Stimulated activated CD4-positive, alpha-beta T cell treated with anti-CD3 and anti-CD28 coated beads, Interleukin-12 subunit alpha, Interleukin-12 subunit beta, amount 100 ng/mL, for 24 hours (primary cell): ENCODE measurements at places on chromosomes 3 and 15.

DNA sequence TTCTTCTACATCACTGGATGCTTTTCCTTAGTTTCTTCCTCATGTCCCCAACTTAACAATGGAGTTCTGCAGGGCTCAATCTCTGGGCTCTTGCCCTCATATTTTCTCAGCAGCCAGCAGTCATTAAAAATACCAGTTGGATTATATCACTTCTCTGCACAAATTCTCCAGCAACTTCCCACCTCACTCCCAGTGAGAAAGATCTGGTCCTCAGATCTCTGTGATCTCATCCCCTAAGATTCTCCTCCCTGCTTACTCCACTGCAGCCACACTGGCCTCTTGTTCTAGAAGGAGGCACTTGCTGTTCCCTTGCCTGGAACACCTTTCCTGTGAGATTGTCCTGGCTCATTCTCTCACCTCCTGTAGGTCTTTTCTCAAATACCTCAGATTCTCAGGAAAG, 6.1 kb downstream of the ERICH6 start:
- DNase-seq, result no peak

GRCh38 chr15:67760901-67761300, 64.4 kb upstream of the SKOR1 start:
- no peak for DNase-seq

- DNase-seq, result no peak
Observed at GRCh38 chr15:38707802-38708671, 143.4 kb upstream of the RASGRP1 start.

GRCh38 chr3:99541181-99541580, 97.2 kb upstream of the COL8A1 start:
- no peak for DNase-seq

- DNase-seq, result no peak
Observed at GRCh38 chr3:134535186-134535970, 49.5 kb downstream of the CEP63 start.

DNA sequence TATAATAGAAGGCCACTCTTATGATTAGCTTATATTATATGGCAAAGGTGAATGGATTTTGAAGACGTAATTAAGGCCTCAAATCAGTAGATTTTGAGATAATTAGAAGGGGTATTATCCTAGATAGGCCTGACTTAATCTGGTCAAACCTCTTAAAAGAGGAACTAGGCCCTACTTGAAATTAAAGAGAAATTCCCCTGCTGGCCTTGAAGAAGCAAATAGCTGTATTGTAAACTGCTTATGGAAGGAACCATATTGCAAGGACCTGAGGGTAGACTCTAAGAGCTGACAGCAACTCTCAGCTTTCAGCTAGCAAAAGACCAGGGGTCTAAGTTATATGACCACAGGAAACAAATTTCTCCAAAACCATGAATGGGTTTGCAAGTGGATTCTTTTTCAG, 219.0 kb upstream of the ONECUT1 start:
- no peak for DNase-seq

GRCh38 chr15:67808821-67809220, 16.5 kb upstream of the SKOR1 start:
- DNase-seq, result no peak

GRCh38 chr3:54577313-54577712, 350.5 kb downstream of the LRTM1 start:
- no peak for DNase-seq

- DNase-seq, result no peak
Observed at GRCh38 chr3:69925506-69925905, 74.0 kb upstream of the SAMMSON start.

DNA sequence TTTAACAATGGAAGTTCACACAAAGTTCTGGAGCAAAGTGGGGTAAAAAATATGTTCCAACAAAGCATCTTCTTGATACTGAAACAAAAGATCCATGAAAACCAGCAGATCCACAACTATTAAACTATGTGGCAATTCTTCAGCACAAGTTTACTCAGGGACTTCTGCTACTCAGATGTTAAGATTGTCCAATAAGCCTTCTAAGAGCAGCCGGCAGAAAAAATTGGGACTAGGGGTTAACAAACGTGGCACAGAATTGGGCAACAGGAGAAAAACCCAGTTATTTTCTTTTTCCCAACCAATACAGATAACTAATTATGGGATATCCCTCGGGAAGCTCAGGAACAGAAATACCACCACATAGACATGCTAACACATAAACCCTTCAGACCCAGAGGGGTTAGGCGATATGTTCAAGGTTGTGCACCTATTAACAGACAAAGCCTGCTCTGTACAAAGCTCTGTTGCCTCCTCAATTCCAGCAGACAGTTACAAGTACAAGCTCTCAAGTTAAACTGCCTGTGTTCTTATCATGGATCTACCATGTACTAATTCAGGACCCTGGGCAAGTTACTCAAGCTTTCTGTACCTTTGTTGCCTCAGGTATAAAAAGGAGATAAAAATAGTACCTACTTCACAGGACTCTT, 6.8 kb downstream of the SSR3 start:
- no peak for DNase-seq

DNA sequence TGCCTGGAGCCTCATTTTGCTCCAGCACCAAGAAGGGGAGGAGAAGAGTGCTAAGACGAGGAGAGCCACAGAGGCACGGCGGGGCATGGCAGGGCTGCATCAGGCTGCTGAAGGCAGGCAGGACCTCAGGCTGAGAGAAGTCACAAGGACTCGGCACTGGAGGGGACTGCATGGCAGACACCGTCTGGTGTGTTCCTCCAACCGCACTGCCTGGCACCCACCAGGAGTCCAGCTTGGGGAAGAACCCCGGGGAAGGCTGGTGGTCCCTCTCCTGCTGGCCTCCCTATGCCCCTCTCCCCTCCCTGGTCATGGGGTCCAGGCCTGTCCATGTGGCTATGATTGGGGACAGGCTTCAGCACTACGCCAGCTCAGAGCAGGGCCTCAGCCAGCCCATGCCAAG, 153.2 kb upstream of the MEF2A start:
- DNase-seq, result no peak

GRCh38 chr15:33182926-33183325, 11.6 kb downstream of the FMN1 start:
- DNase-seq, result no peak

GRCh38 chr15:98804057-98804380, 155.7 kb downstream of the IGF1R start:
- no peak for DNase-seq

- DNase-seq, result no peak
Observed at GRCh38 chr3:53354945-53355498, 7.7 kb upstream of the DCP1A start.

GRCh38 chr3:159872374-159873109, 116.1 kb upstream of the IL12A start:
- DNase-seq, result no peak

- DNase-seq, result no peak
Observed at GRCh38 chr3:125048282-125048681, 7.5 kb downstream of the HEG1 start.

DNA sequence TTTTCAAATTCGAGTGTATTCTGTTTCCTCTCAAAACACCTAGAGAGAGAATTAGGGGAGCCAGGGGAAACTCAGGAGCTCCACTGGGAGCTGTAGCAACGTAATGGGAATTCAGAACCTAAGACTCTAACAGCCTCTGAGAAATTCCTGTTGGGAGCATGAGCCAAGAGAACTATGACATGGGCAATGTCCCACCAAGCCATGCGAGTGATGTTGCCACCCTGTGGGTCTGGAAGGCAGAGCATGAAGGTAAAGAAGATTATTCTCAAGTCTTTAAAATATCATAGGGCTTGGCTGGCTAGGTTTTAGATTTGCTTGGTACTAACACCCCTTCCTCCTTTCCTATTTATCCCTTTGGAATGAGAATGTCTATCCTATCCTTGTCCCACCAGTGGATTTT, 392.6 kb upstream of the ADAMTS9 start:
- DNase-seq, result no peak

DNA sequence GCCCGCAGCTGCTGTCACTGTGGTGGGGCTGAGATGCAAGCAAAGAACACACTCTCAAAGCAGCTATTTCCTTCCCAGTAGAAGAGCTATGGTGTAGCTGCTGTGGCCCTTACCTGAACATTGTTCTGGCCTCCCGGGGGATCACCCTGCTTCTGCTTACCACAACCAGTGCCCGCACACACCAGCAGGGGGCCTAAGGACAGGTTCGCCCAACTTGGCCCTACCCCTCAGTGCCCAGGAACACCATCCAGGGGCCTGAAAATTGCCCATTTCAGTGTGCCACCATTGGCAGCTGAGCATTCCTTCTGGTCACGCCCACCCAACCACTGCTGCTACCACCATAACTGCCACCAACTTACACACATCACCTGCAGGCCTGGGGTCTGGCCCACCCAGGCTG, 113.0 kb downstream of the TP63 start:
- no peak for DNase-seq

GRCh38 chr3:48130321-48130904, 57.8 kb downstream of the CDC25A start:
- DNase-seq, result no peak

- no peak for DNase-seq
Observed at GRCh38 chr3:74624301-74624700, 9.8 kb upstream of the CNTN3 start.

DNA sequence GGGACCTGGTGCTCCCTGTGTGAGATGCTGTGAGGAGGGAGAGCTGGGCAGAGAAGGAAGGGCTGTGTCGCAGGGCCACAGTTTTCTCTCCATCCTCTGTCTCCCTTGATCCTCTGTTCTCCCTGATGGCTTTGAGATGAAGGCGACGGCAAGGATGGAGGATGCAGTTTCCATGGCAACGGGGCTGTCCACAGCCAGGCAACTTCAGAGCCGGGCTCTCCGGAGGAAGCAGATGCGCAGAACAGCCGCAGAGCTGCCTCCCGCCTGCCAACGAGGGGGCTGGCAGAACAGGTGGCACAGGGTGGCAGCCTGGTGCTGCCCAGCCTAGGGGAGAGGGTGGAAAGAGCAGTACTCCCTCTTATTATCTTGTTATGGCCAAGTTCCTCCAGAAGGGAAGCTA, 9.9 kb upstream of the GRM2 start:
- no peak for DNase-seq

- DNase-seq, result no peak
Observed at GRCh38 chr3:159763602-159764489, 224.8 kb upstream of the IL12A start.

DNA sequence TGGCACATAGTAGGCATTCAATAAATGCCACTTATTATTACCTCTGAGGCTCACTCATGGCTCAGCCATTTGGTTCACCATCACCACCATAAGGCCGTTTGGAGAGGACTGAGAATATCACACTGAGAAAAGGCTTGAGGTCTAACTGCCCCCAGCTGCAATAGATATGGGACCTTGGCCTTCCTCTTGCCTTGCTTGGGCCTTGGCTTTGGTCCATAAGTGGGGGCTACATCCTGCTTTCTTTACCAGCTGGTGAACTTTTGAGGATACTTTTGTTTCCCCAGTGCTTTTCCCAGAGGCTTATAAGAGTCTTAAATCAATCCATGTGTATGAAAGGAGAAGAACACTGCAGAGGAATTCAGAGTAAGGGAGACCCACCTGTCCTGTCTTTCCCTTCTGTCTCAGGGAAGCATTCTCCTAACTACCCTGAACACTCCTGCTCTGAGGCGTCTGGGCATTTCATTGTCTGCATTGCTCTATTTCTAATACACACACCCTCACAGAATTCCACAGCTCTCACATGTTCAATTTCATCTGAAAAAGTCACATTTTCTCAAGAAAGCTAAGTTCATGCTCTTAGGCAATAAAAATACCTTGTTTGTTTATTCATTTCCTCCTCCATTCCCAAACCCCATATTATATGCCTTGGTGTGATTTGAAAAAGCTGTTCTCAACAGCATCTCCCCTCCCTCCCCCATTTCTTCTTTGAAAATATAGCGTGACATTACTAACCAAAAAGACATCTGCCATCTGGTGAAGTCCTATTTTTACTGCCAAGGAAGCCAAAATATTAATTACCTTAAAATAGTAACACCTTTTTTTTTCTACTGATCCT, 22.5 kb upstream of the KCNMB2 start:
- no peak for DNase-seq

- no peak for DNase-seq
Observed at GRCh38 chr3:167397826-167398225, 17.7 kb upstream of the ZBBX start.

GRCh38 chr3:14438262-14438661, 35.9 kb downstream of the SLC6A6 start:
- no peak for DNase-seq

DNA sequence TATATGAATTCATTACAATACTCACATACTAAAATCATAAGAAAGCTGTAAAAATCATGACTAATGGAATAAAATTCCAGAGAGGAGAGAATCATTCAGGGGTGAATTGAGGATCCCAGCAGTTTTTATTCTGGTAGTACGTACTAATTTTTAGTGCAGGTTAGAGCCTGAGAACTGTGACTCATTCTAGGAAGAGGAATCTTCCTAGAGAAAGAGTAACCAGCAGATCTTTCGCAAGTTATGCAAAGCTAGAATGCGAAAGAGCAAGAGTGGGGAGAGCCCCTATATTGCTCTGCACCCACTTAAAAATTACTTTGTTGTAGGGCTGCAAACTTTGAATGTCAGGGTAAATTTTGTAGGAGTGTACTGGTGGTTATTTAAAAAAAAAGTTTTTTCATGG, 303.6 kb upstream of the ARPP21 start:
- no peak for DNase-seq

DNA sequence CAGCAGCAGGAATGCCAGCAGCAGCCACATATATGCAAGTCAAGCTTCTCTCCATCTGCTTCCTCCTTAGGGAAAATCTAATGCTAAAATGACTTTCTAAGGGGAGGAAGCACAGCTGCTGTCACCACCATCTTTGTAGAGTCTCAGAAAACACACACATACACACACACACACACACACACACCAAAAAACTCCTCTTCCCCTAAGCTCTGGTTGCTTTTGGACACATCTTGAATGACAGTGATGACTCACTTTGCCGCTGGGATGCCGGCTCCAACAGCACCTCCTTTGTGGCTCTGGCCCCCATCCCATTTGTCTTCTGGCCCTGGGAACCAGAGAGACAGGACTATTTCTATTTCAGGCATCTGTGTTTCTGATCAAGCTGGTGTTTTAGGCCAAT, 124.8 kb upstream of the GOLIM4 start:
- no peak for DNase-seq

GRCh38 chr3:148309390-148310035, 388.2 kb upstream of the AGTR1 start:
- no peak for DNase-seq

DNA sequence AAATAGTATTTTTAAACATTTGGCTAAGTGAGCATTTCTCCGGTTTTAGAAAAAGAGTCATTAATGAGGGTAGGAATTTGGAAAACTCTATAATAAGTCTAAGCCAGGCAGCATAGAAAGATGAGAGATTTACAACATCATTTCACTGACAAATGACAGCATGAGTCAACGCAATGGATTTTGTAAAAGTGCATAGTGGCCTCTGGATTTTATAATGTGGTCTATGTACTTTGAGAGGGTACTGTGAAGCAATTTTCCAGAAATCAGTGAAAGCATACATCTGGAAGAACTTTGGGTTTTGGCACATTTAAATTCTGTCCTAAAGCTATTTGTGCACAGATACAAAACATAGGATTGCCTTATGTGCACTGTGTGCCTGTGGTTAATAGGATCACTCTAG, 130.8 kb upstream of the CCNL1 start:
- DNase-seq, result no peak

DNA sequence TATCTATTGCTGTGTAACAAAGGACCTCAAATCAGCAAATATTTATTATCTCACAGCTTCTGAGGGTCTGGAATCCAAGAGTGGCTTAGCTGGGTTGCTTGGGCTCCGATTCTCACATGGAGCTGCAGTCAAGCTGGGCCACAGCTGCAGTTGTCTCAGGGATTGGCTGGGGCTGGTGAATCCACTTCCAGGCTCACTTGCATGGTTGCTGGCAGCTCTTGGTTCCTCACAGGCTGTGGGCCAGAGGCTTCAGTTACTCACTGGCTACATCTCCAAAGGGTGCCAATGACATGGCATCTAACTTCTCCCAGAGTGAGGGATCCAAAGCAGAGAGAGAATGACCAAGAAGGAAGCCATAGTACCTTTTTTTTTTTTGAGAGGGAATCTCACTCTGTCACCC, 13.9 kb upstream of the SYNM start:
- no peak for DNase-seq
